ENCODE measurements at places on chromosomes 2 and 18.

DNA sequence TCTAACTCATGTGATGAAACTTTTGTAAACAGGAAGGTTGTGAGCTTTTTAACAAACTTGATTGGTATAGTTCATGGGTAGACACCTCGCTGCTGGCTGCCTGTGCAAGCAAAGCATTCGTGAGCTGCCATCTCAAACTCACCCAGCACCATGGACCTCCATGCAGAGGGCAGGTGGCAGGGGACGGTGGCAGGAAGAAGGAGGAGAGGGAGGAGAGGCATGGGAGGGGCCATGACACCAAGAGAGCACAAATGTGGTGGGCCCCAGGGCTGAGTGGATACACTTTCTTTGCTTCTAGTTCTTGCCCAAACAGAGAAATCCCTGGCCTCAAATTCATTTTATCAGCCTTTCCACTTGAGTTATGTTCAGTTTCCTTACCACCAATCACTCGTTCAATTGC is 29.1 kb downstream of the AFG3L2 start:
- no peak for DNase-seq

DNA sequence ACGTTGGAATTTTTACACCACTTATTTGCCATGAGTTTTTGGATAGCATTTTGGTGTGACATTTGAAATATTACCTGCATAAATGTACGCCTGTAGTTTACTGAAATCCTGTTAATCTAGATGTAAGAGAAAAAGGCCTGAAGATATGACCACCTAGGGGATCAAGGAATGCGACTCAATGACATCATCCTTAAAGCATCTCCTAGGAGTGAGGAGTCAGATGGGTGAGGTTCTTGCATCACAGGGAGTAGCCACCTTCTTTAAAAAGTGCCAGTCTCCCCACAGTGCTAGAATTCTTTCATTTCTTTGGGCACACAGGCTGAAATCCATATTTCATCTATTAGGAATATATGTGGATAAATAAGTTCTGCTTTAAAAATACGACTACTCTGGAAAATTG is 34.5 kb downstream of the ADCYAP1 start:
- DNase-seq = no peak

GRCh38 chr2:191255271-191255670 is 10.1 kb downstream of the MYO1B start:
- no peak for DNase-seq

- no peak for DNase-seq
These were observed 101.8 kb upstream of the HDAC4 start for GRCh38 chr2:239502430-239503186.

DNA sequence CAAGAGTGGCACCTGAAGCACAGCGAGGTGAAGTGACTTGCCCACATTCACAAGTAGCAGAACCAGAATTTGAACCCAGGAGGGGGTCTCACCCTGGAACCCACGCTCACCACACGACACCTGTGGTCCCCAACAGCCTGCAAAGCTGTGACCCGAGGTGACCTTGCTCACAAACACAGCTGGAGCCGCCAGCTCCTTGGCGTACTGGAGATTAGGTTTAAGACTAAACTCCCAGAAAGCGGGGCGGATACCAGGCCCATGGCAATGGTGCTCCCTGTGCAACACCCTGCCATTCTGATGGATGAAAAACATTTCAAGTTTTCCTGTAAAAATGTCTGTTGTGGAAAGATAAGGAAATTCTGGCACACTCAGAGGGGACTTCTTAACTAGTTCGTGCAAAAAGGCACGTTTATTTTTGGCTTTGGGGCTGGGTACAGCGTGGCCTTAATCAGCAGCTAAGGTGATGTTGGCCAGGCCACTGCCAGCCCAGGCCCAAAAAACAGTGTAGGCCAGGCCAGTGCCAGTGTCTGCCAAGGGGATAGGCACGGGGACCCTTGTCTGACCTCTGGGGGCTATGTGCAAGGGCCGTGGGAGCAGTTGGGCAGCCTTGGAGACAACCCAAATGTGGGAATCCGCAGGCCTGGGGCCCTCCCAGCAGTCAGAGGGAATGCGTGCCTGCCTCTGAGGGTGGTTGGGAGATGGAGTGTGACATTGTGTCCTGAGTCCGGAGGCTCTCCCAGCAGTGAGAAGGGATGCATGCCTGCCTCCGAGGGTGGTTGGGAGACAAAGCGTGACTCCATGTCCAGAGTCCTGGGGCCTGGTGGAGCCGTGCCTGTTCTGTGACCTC is 185.0 kb upstream of the HS6ST1 start:
- no peak for DNase-seq

DNA sequence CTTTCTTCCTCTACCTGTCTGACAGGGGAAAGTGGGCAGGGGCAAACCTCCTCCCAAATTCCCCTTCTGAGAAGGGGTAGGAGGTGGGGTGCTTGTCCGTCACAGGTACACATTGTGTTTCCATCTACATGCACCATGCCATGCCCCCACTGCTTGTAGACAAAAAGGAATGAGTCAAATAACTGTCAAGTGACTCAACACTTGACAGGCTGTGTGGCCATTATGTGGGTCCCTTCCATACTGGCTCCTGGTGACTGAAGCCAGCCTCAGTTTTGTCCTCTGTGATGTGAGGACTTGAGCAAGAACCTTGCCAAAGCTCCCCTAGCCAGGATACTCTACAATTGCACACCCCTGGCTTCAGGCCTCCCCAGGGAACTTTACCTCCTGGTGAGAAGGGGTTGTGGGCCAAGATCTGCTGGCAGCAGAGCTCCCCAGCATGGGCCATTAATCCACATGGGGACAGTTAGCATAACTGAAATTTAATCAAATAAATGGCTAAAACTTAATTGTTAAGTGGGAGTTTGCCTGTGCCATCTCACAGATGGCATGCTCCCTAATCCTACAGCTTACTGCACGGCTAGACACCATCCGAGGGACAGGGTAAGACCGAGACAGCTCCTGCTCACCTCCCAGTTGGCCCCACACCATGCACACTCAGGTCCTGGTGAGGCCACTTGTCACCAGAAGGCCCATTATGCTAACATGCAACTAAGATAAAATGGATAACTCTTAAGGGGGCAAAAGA is 140.2 kb downstream of the BCL11A start:
- DNase-seq = no peak

DNA sequence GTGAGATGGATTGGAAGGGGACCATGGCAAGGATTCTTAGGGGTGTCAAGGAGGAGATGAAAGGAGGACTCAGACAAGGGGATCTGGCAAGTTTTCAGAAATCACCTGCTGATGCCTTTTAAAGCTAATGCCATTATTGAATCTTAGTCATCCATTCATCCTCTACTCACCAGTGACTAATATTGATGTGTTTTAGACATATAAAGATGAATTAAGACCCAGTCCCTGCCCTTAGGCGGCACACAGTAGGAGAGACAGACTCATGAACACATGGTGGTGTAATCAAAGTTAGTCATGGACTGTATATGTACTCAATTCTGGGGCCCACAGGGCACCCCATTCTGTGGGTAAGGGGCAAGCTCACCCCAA is 56.5 kb upstream of the ATL2 start:
- DNase-seq = no peak

- no peak for DNase-seq
These were observed 17.1 kb upstream of the ST3GAL5 start for GRCh38 chr2:85905891-85906290.

DNA sequence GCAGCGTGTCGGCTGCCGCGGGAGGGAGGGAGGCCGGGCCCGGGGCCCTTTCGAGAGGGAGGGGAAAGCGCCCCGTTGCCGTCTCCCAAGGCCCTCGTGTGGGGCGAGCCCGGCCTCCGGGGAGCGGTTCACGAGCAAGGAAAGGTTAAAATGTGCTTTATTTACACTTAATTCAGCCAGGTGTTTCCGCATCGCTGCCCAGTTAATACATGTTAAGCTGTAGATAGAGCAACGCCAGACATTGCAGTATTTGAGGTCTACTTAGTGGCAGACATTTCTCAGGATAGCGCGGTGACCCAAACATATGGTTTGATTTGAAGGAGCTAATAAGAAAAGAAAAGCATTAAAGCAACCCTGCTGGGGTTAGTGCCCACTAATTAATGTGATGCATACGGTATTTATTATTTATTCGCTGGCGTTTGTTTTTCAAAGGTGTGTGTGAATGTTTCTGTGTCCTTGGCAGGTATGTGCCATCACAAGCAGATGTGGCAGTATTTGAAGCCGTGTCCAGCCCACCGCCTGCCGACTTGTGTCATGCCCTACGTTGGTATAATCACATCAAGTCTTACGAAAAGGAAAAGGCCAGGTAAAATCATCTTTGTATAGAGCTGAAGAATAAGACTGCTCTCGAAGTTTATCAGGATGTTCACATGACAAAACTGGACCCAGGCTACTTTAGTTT is 571 bp downstream of the EEF1B2 start:
- DNase-seq = no peak

- no peak for DNase-seq
These were observed 31.8 kb upstream of the TMEM131 start for GRCh38 chr2:98027538-98027937.

GRCh38 chr2:197184959-197185586 is 125.5 kb downstream of the ANKRD44 start:
- DNase-seq = no peak

DNA sequence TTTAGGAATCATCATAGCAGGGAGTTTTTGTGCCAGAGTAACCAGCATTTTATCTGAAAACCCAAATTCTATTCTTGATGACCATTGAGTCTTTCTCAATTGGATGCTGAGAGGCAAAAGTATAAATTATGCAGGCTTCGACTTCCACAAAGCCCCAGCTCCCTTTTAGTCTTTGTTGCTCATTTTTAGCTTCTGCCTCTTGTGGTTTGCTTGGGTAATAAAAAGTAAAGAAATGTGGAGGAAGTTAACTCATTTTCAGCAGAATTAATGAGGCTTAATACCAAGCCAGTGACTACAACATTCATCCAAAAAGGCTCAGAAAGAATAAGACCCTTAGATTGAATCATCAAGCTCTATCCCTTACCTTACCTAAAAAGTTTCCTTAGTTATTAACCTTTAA is 18.6 kb downstream of the ERMN start:
- no peak for DNase-seq

DNA sequence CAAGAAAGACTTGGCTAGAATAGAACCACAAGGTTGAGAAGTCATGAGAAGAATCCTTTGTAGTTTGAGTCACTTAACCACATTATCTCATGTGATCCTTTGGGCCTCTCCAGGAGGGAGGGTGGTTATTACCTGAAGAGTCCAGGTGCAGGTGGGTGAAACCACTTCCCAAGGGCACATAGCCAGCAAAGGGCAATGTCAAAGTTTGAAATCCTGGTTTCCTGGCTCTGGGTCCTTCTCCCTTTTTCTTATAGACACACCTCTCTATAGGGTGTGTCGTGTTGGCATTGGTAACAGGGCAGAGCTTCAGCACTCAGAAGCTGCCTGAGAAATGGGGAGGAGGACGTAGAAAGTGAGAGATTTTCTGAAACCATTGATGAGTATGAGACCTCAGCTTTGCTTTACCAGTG is 137.9 kb downstream of the MGAT5 start:
- no peak for DNase-seq

GRCh38 chr2:183060571-183061231 is 17.8 kb upstream of the DUSP19 start:
- DNase-seq = no peak

- DNase-seq = no peak
These were observed 210.1 kb upstream of the LRATD1 start for GRCh38 chr2:14422426-14422825.

DNA sequence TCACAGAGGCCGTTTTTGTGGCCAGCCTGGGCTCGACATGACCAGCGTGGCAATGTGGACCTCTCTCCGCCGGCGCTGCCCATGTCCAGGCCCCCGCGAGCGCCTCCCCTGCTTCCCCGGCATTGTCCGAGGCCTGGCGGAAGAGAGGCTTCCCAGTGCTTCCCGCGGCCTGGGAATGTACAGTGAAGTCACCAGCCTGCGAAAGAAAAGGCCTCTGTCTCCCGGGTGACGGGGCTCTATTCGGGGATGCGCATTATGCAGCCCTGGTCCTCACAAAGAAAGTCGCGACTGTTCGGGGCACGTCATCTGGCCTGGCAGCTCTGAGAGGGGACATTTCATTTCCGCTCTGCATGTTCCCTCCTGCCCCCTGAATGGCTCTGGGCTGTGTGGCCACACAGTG is 109.2 kb upstream of the AGAP1 start:
- no peak for DNase-seq

DNA sequence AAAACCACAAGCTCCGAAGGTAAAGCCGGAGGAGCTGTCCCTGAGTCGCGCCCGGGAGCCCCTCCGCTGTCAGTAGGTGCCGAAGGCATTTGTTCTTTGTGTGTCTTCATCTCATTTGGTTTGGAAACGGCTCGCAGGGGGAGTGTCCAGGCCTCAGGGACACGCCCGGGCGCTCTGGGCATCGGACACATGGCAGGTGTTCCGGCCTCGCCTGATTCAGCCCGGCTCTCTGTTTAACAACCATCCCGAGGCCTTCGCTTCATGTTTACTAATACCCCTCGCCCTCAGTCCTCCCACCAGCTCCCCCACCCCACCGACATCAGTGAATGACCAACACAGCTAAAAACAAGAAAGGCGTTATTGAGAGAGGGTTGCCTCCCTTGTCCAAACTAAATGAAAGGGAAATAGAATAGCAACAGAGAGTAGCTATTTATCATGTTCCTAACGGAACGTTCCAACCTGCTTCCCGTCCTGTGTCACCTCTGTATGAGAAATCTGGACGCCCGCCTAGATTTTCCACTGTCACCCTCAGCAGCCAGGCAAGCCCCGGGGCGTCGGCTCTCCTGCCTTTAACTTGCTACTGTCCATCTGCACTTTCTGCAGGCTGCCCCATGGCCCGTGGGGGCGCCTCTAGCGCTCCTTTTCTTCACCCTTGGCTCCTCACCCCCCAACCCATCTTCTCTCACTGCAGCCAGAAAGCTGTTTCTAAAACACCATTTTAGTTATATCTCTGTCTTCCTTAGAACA is 73.9 kb downstream of the MYCN start:
- no peak for DNase-seq

- DNase-seq = no peak
These were observed 4.5 kb upstream of the TOGARAM2 start for GRCh38 chr2:28976584-28976983.

DNA sequence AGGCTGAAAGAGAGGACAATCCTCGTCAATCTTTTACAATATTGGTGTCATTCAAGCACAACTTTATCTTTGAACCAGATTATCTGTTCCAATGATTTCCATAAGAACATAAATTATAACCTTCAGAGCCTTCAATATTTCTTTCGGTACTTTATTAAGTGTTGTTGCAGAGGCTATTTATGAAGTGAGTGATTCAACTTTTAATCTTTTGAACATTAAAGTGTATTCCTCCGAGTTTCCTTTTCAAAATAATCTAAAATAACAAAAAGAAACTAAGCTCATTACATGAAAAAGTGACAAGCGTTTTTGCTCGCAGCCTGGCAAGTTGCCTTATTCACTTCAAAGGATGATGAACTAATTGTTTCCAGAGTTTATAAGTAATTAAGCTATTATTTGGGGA is 149.0 kb downstream of the MEIS1 start:
- no peak for DNase-seq

GRCh38 chr2:51014759-51015158 is 17.2 kb downstream of the NRXN1 start:
- DNase-seq = no peak

- no peak for DNase-seq
These were observed 63.8 kb downstream of the RAPH1 start for GRCh38 chr2:203471323-203471722.

- DNase-seq = no peak
These were observed 1356.8 kb upstream of the CRIM1 start for GRCh38 chr2:34998741-34999140.

Measured in stimulated activated CD8-positive, alpha-beta memory T cell treated with anti-CD3 and anti-CD28 coated beads, Interleukin-4, amount 100 ng/mL, for 1 hour (primary cell).